Sigmoid colon (tissue), 7 donors: ENCODE measurements at places on chromosomes 12 and 14. TPM values are rescaled to one million over a fixed set of nuclear protein-coding genes. Genes with fewer than 3 reads are reported as not detected.

Gene PRIMA1
- total RNA-seq: 13.2 TPM

Gene TMX1
- 22.2 TPM for total RNA-seq

Gene CLEC2B
- 7.2 TPM for total RNA-seq

Gene LARP4
- total RNA-seq: 61.9 TPM

Gene TMEM233
- not detected for total RNA-seq

Gene TOMM20L
- total RNA-seq: not detected

Gene PPP1R13B
- 10.5 TPM for total RNA-seq

Gene LRP6
- 55.1 TPM for total RNA-seq

Gene RTL1
- not detected for total RNA-seq

Gene KRT3
- total RNA-seq: not detected

Gene BCL7A
- total RNA-seq: 6.4 TPM

Gene ZNF740
- 15.1 TPM for total RNA-seq

Gene APOF
- not detected for total RNA-seq

Gene RNASE4
- total RNA-seq: 50.7 TPM

Gene AKAP5
- total RNA-seq: 1.7 TPM

Gene AQP2
- total RNA-seq: not detected

Gene TAS2R10
- total RNA-seq: 2.9 TPM

Gene KCNA5
- total RNA-seq: 20.2 TPM

Gene HOXC9
- total RNA-seq: not detected

Gene FICD
- total RNA-seq: 2.9 TPM

Gene DDX54
- 42.1 TPM for total RNA-seq

Gene OR6C2
- total RNA-seq: not detected

Gene LALBA
- not detected for total RNA-seq

Gene ADAM21
- not detected for total RNA-seq

Gene PLEKHG7
- total RNA-seq: not detected

Gene MYO1A
- total RNA-seq: 0.71 TPM

Gene SOAT2
- total RNA-seq: 0.41 TPM

Gene CBLN3
- 2.0 TPM for total RNA-seq

Gene NPC2
- total RNA-seq: 273 TPM
